Urinary bladder (tissue), 4 donors: ENCODE measurements at places on chromosomes 5 and 9. TPM values are rescaled to one million over a fixed set of nuclear protein-coding genes. Genes with fewer than 3 reads are reported as not detected.
A peak's percentile ranks its signal among the peaks of the same experiment; 100 is the strongest.

GRCh38 chr9:37997636-37998374, 71.2 kb downstream of the SHB start:
- DNase-seq: no peak

- DNase-seq: peak; percentile 4
Observed at GRCh38 chr9:100269656-100270055, 83.1 kb downstream of the TEX10 start.

- no peak for DNase-seq
Observed at GRCh38 chr9:107749787-107750444, 260.3 kb upstream of the KLF4 start.

DNA sequence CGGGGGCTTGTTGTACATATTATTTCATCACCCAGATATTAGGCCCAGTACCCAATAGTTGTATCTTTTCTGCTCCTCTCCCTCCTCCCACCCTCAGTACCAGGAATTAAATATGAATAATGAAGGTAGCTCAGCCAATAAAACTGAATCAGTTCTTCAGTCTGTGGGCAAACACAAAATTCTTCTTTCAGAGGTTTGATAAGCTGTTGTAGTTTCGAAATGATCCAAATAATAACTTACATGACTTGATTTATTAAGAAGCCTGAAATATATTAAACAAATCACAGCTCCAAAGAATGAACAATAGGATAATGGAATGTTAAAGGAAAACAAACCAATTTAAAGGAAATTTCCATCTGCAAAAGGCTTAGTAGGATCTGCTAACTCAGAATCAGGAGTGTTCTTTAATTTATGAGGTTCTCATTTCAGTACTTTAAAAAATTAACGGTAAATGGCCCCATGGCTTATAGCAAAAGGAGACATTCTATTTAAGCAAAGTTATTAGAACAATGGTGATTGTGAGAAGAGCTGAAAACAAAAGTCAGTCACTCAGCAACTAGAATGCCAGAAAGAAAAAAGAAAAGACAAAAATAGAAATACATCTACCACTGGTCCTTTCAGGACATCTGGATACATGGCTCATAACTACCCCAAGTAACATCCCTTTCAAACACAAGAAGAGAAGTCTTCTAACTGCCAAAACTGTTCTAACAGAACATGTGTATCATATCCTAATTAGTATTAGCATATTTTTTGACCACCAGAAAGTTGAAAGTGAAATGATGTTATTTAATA, 62.4 kb downstream of the NR3C1 start:
- DNase-seq: no peak

Gene SLC45A2
- not detected for total RNA-seq

DNA sequence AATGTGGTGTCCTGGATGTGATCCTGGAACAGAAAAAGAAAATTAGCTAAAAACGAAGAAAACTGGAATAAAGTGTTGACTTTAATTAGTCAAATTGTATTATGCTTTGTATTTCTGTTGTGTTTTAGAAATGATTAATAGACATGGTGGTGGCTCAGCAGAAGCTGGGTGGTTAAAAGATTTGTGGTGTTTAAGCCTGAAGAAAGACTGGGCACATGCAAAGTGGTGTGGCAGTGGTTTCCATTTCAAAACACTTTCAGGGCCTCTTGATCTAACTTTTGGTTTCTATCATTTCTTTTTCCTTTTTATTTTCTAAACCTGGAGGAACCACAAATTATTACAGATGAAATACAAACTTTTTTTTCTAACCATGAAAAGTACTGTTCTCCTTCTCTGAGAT, 44.1 kb downstream of the ADGRV1 start:
- no peak for DNase-seq

DNA sequence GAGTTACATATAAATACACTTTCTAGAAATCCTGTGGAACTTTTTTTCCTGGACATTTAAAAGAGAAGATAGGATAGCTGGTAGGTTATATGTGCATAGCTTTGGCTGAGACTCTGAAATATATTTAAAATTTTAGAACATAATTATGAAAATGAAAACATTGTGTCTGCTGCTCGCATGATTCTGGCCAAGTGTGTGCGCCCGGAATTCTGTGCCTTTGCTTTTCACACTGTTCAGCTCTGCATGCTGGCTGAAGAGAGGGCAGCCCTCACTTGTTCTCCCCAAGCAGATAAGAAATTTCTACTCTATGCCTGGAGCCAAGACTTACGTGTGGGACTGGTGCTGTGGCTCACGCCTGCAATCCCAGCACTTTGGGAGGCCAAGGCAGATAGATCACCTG, 153.9 kb downstream of the MED10 start:
- DNase-seq: no peak

- DNase-seq: no peak
Observed at GRCh38 chr9:93828331-93829097, 126.6 kb downstream of the BARX1 start.

DNA sequence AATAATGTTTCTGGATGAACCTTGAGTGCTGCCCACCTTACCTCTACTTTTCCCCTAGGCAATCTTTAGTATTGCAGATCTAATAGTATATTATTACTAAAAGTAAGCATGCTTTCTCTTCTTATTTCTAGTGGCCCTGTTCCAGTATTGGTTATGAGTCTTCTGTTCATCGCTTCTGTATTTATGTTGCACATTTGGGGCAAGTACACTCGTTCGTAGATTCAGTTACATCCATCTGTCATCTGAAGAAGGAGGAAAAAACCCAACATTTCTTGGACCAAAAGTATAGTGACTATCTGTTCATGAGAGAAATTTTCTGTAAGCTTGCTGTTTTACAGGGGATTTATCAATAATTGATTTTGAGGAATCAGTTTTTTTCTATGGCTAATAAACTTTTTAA, 8.1 kb downstream of the SEC61B start:
- DNase-seq: no peak

GRCh38 chr9:127144670-127145445, 22.4 kb upstream of the ANGPTL2 start:
- no peak for DNase-seq

DNA sequence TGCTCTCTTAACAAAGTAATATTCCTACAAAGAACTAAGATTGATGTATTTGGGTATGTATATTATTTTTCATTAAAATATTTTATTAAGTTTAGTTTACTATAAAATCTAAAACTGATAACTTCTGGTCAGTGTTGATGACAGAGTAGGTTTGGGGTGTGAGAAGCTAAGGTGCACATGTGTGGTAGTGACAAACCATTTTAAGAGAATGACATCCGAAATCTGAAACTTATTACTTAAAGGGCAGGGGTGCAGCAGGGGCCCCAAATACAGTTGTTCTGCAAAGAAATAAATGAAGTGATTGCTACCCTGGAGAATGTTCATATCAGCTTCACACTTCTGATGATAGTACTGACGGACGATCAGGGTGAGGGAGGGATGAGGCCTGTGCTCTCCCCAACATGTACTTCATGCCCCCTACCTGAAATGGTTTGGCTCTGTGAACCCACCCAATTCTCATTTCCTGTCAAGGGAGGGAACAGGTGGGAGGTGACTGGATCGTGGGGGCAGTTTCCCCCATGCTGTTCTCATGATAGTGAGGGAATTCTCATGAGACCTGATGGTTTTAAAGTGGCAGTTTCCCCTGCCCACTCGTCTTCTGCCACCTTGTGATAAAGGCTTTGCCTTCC, 125.3 kb upstream of the RFX3 start:
- no peak for DNase-seq

- DNase-seq: no peak
Observed at GRCh38 chr5:34009610-34010009, 1.8 kb upstream of the AMACR start.

DNA sequence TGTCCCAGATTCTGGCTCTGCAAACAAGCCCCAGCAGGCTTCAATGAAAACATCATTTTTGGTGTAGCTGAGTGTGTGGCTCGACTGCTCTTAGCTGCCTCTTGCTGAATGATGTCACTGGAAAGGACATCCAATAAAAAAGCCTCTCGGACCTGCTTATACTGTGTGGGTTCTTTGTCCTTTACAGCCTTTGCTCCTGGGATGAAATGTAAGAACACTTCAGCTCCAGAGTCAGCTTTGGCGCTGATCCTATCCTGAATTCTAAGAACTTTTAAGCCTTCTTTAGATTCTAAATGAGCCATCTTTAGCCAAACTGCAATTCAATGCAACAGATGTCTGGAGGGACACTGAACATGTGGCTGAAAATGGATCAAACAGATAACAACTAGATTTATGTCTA, 404.6 kb upstream of the C9orf72 start:
- DNase-seq: peak; percentile 17

GRCh38 chr5:67878933-67879332, 336.6 kb upstream of the PIK3R1 start:
- peak; percentile 61 for DNase-seq

- DNase-seq: no peak
Observed at GRCh38 chr5:139180850-139181249, 17.3 kb downstream of the SIL1 start.

- DNase-seq: no peak
Observed at GRCh38 chr5:60852940-60853339, 8.9 kb upstream of the ELOVL7 start.

Gene SPINK4
- total RNA-seq: not detected
